LHCN-M2 (cell line): ENCODE measurements at places on chromosomes 6 and 20. TPM values are rescaled to one million over a fixed set of nuclear protein-coding genes. Genes with fewer than 3 reads are reported as not detected.
A peak's percentile ranks its signal among the peaks of the same experiment; 100 is the strongest.

DNA sequence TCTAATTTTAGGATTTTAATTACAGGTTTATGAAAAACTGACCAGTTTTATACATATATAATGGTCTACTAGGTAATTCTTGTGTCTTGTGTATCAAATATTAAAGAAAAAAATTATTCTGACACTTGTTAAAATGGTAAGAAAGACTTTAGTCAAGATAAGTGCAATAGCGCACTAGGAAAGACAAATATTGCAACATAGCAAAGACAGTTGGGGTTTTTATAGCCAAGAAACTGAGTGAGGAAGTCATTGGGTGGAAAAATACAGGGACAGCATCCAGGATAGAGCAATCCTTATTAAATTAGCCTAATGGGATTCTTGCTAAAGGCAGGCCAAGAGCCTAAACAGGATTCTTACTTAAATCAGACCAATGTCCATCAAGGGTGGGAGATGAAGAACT, 71.1 kb downstream of the ROS1 start:
- DNase-seq: no peak

DNA sequence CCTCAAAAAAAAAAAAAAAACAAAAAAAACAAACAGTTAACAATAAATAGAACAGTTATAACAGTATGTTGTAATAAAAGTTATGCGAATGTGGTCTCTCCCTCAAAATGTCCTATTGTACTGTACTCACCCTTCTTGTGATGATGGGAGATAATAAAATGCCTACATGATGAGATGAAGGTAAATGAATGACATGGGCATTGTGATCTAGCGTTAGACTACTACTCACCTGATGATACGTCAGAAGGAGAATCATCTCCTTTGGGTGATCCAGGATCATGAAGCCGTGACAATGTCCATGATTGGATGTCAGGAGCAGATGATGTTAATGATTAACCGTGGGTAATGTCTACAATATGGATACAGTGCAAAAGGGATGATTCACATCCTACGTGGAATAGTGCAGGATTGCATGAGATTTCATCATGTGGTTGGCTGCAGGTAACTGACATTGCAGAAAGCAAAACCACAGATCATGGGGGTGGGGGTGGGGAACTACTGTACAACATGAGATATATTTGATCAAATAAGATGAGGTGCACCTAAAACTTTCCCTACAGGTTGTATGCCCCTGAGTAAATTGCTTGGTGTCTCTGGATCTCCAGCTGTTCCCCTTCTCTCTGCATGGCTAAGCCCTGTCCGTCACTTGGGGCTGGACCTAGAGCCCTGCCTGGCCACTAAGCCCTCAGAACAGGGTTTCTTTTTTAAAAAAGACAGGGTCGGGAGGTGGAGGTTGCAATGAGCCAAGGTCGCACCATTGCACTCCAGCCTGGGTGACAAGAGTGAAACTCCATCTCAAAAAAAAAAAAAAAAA, 6.2 kb upstream of the RBCK1 start:
- DNase-seq: no peak

DNA sequence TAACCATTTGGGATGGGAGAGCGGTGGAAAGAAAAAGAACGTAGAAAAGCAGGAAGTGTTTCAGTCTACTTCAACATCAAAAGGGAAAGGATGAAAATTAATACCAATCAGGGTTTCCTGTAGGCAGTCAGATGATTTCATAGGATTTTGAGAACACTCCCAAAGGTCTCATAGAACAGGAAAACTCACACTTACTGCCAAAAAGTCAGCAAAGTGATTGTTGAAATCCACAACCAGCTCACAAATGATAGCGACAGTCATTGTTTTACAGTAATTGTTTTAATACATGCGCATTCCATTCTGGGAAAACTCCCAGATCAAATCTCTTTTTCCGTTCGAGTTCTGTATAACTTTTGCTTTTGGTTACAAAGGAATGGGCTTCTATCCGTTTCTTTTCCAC, 5.3 kb upstream of the CNKSR3 start:
- no peak for DNase-seq

- DNase-seq: no peak
Measured at GRCh38 chr20:49784291-49784690, 28.3 kb upstream of the SLC9A8 start.

GRCh38 chr6:149342525-149342924, 25.0 kb downstream of the TAB2 start:
- DNase-seq: no peak

GRCh38 chr20:24804481-24805206, 144.4 kb upstream of the CST7 start:
- no peak for DNase-seq

- DNase-seq: peak; percentile 73
Measured at GRCh38 chr6:44028789-44029310, 98.4 kb downstream of the MRPL14 start.

DNA sequence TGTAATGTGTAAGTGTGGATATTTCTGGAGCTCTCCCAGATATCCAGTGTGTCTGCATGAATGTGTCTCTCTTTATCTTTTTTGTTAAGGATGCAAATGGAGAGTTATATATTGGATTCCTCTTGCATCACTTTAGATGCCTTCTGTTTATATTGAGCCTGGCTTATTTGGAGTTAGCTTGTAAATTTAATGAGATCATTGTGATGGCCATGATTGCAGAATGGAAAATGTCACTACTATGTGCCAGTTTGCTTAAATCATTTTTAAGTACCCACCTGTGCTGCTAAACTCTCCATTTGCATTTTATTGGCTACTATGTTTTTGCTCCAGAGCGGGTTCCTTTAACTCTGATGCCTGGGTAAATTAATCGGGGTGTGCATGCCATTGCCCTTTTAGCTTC, 334.8 kb downstream of the UTRN start:
- DNase-seq: no peak

DNA sequence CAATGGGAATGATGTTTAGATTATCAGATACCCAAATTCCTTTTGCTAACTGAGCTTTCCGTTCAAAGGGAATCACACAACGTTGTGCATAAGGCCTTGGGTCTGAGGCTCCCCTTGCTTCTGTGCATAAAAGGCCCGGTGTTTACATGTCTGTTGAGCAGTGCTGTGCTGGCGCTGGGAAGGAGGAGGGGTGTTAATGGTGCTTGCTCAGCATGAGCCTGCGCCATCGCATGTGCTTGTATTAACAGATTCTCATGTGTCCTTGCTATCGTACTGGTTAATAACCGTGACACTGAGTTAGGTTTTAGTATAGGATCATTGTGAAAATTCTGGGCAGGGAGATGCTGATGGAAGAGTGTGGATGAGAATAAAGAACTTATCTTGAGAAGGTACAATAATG, 62.3 kb upstream of the TRAF3IP2 start:
- no peak for DNase-seq

GRCh38 chr6:148888856-148889255, 142.0 kb downstream of the UST start:
- no peak for DNase-seq

DNA sequence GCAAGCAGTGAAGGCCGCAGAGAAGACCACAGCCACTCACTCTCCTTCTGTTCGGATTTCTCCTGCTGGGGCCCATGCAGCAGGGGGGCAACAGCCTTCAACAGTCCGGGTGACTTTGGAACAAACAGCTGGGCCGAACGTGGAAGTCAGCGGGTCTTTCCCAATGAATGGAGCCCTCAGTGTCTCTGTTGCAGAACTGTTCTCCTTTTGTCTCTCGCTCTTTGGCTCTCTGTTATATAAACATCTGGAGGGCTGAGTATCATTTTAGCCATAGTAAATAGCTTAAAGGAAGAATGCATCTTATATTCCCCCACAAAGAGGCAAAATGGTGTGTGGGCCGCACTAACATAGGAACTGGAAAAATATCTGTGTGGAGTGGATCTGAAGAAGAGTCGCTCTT, 136.7 kb upstream of the RALGAPA2 start:
- DNase-seq: no peak

DNA sequence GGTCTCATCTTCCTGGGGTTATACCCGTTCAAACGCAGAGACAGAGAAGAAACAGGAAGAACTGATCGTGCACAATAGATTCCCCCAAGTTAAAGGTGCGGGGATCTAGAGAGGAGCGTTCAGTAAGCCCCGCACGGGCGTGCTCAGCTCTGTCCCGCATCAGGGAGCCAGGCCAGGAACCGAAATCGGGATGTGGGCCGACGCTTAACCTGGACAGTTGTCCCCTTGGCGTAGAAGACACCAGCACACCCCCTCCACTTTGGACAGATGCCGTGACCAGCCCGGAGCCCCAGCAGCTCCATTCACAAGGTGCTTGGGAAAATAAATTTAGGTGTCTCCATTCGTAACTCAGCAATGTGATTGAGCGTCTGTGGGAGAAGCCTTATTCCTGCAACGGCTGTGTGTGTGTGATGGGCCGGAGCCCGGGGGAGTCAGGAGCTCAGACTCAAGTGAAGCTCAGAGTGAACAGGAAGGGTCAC, 24.0 kb upstream of the GATA5 start:
- DNase-seq: no peak

GRCh38 chr6:444653-445275, 53.2 kb downstream of the IRF4 start:
- no peak for DNase-seq

GRCh38 chr6:64243618-64244017, 608.0 kb downstream of the PHF3 start:
- DNase-seq: no peak

GRCh38 chr20:63123331-63123741, 92.6 kb downstream of the YTHDF1 start:
- DNase-seq: no peak

DNA sequence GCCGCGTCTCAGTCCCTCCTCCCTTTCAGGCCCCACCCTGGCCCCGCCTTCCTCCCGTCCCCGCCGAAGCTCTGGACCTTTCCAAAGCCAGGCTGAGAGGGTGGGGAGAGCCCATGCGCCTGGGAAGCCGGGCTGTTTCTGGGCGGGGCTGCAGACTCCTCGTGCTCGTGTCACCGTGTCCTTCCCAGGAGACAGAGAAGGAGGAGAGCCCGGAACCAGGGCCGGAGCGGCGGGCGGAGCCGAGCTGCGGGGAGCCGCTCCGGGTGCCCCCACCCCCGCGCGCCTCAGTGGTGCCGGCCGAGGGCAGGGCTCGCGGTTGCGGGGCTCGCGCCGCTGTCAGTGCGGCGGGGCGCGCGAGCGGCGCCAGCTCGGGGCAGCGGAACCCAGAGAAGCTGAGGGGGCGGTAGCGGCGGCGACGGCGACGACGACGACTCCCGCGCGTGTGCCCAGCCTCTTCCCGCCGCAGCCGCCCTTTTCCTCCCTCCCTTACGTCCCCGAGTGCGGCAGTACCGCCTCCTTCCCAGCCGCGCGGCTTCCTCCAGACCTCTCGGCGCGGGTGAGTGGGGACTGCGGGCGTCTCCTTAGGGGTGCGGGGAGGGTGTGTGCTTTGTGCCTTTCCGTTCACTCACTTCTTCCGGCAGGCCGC, at the start of gene RALY:
RALY (plus strand) TSS at position 336 of the 646 bp plus-strand sequence. CDS start 78,164 bp downstream, outside the sequence.
- peak; percentile 51 for DNase-seq

DNA sequence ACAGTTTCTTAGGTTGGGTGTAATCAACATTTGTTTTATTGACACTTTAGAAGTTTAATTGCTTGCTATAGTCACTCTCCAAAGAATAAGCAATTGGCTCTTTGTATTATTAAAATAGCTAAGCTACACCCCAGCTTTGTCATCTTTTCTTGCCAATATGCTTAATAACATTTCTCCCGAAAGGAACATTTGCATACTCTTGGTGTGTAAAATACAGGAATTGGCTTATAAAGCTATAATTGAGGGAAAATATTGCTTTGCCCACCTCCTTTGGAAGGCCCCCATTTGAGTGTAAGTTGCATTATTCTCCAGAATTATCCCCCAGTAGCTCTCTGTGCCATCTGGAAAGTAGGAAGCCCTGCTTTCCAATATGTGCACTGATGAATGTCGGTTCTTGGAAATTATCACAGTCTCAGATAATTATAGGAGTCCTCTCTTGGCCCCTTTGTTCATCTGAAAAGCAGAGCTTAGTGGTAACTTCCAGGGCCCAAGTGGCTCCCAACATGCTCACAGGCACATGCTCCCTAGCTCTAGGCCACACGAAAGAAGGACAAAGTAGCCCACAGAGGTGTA, 92.4 kb upstream of the B3GAT2 start:
- no peak for DNase-seq

GRCh38 chr6:15484140-15484539, 178.7 kb downstream of the DTNBP1 start:
- no peak for DNase-seq

- no peak for DNase-seq
Measured at GRCh38 chr20:13349235-13349604, 128.1 kb downstream of the ISM1 start.

DNA sequence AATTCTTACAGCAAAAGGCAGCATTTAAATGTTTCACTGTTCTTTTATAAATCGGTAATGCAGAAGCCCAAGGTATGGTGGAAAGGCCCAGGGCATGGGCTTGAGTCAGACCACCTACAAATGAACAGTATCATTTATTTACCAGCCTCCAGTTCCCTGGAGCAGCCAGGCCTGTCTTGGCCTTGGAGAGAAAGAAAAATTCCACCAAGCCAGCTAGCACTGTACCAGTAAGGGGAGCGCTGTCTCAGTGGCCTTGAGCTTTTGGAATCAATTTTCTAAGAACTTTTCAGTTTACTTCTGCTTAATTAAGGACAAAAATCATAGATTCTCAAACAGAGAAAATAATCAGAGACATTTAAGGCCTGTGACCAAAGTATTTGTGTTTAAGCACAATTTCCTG, 12.3 kb downstream of the NAPB start:
- no peak for DNase-seq

DNA sequence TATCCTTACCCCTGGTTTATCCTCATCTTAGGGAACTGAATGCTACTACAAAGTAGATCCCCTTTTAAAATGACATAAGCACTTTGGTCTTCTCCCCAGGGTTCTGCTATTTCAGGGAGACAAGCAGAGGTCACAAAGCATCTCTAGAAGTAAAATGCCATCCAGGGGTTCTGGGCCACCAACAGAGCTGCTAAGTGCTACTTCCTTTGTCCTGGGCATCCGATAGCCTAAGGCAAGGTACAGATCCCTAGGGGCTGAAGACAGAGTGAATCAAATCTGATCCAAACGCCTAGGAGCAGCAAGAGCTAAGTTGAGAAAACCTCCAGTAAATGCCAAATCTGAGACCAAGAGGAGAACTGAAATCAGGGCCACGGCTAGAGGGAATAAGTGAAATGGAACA, 161.2 kb downstream of the PTPRT start:
- no peak for DNase-seq

GRCh38 chr20:44738813-44739477, 6.7 kb upstream of the KCNK15 start:
- peak; percentile 48 for DNase-seq

Gene PRL
- not detected in 2 replicates for total RNA-seq

Gene SPATA25
- total RNA-seq: 0.69 and 4.1 TPM in 2 replicates

Gene MLN
- not detected in 2 replicates for total RNA-seq

Gene MLIP
- 1.8 and 4.3 TPM in 2 replicates for total RNA-seq

Gene RBM24
- 40.5 and 60.7 TPM in 2 replicates for total RNA-seq

Gene RNF217
- 10.5 and 11.3 TPM in 2 replicates for total RNA-seq

Gene C6orf15
- 0.40 and 0.71 TPM in 2 replicates for total RNA-seq

Gene CAP2
- 35.6 and 45.1 TPM in 2 replicates for total RNA-seq

Gene OOEP
- total RNA-seq: not detected in 2 replicates

Gene PCK1
- total RNA-seq: not detected in 2 replicates

Gene ZNF76
- 22.2 and 26.8 TPM in 2 replicates for total RNA-seq

Gene C2
- 0.86 and 1.2 TPM in 2 replicates for total RNA-seq
